NCI-H187 treated with DMSO at 0.1 percent for 48 hours (cell line): ENCODE measurements at places on chromosomes 11 and 22.

- peak; percentile 65 for DNase-seq
Observed at GRCh38 chr11:122159173-122159721, 43.2 kb upstream of the BLID start.

GRCh38 chr11:33552756-33553155 is 147.9 kb downstream of the C11orf91 start:
- DNase-seq = no peak

- no peak for DNase-seq
Observed at GRCh38 chr11:16825968-16826367, 87.5 kb downstream of the C11orf58 start.

DNA sequence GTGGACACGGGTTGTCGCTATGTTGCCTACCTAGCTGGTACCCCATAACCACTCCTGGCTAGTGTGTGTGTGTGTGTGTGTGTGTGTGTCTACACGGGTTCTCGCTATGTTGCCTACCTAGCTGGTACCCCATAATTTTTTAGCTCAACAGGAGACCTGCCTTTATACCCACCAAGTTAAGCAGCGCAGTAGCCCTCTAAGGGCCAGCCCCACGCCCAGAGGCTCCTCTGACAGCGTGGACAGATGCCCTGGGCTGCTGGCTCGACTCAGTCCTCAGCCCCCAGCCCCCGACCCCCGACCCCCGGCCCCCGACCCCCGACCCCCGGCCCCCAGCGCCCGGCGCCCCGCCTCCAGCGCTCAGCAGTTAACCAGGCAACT is 351 bp upstream of the AKIP1 start:
- no peak for DNase-seq

GRCh38 chr11:89625171-89625570 is 84.9 kb upstream of the TRIM77 start:
- no peak for DNase-seq

GRCh38 chr11:7522546-7522945 is 8.7 kb downstream of the PPFIBP2 start:
- no peak for DNase-seq

GRCh38 chr22:39777716-39778454 is 115.7 kb downstream of the ENTHD1 start:
- DNase-seq = no peak

DNA sequence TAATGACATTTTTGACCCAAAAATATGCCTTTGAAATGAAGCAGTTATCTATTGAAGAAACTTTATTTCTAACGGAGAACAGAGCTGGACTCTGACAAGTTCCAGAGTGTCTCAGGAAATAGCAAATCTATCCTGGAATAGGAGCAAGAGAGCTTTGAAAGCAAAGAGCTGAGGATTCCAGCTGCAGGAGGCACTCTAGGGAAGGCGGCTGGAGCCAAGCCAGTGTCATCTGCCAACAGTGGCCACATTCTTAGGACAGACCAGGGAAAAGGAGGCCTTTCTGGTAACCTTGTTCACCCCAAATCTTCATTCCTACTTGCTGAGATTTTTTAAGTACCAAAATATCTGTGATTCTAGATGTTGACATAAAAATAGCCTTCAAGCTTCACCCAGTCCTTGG is 493.5 kb upstream of the B3GAT1 start:
- no peak for DNase-seq

GRCh38 chr11:122375687-122376399 is 259.8 kb upstream of the BLID start:
- DNase-seq = no peak

- no peak for DNase-seq
Observed at GRCh38 chr11:109423466-109424190, 1.6 kb downstream of the C11orf87 start.

GRCh38 chr22:41036924-41037323 is 55.5 kb upstream of the EP300 start:
- no peak for DNase-seq

DNA sequence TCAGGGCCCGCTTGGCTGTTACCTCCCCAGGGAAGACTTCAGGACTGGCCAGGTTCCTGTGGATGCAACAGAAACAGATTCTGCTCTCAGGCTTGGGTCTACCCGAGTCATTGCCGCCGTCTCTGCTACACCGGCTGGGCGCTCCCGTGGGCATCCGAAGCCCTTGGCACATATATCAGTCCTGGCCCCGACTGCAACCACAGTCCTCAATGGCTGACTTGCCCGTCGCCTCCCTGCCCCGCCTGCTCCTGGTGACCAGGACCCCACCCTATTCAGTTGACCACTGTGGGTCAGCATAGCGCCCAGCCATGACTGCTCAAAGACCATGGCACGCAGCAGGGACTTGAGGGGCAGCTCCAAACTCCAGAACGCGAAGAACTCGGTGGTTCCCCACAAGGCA is 64.7 kb upstream of the SLC22A12 start:
- DNase-seq = no peak

GRCh38 chr11:72352859-72353551 is 81.3 kb downstream of the CLPB start:
- DNase-seq = no peak

- no peak for DNase-seq
Observed at GRCh38 chr11:78542007-78542406, 32.7 kb downstream of the NARS2 start.

DNA sequence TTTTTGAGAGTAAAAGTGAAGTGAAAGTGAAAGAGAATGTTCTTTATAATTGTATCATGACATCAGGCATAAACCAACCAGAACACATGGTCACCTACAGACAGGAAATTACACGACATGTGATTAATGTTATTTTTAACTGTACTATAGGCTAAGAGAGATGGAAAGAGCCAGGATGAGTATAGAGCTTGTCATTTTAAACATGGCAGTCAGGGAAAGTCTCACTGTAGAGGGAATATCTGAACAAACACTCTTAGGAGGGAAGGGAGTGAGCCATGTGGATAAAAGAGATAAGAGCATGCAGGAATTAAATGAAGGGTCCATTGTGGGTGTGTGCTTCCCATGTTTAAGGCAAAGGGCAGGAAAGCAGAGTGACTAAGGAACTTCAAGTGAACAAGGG is 599.1 kb upstream of the FAT3 start:
- no peak for DNase-seq

GRCh38 chr22:49368976-49369725 is 458.5 kb downstream of the BRD1 start:
- no peak for DNase-seq

GRCh38 chr11:79055856-79056631 is 384.8 kb downstream of the TENM4 start:
- DNase-seq = no peak

DNA sequence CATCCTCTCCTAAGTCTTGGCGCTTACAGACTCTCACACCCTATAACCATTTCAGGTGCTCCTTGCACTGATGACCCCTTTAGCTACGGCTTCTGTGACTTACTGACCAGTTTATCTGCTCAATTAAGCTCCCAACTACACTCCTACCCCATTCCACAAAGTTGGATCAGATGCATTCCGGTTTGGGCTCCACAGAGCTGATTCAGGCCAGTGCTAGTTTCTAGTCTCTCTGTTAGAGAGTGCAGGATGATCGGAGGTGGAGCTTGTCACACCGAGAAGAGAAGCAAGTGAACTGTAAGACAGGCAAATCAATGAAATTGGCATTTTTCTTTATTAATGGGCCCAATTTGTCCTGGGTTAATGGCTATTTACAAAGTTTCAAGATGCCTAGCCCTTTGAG is 436.8 kb upstream of the CADM1 start:
- no peak for DNase-seq

DNA sequence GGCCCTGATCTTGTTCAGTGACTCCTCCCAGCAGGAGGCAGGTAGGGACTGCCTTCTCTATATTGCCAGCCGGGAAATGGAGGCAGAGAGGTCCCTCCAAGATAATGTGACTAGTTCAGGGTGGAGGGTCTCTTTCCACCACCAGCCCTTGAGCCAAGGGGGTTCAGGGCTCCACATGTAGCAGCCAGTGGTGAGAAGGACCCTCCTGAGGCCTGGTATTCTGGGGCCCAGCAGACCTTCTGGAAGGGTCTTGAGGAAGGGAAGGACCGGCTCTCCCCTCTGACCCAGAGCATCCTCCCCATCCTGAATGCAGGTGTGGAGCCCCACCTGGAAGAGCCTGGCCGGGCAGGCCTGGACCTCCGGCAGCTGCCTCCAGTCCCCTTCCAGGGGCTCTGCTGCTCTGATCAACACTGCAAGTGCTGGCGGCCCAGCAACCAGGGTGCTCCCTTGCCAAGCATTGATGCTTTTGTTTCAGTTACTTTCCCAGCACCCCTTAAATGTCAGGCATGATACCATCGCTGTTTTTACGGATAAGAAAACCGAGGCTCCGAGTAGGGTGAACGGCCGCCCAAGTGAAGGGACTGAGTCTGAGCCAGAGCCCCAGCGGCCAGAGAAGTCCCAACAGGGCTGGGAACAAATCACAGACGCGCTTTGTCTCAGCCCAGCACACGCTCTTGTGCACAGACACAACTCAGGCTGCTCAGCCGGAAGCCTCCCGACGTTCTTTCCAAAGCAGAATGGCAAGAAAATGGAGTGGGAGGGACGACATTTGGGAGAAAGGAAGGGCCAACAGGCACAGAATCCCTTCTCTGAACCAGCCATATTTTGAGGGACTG is 38.8 kb downstream of the DKK3 start:
- DNase-seq = no peak
